ENCODE measurements at places on chromosomes 4 and X.

- DNase-seq, result no peak
These were observed 5.2 kb downstream of the PNMA5 start for GRCh38 chrX:152988536-152989291.

GRCh38 chrX:17802756-17803155, 58.3 kb downstream of the RAI2 start:
- DNase-seq, result no peak

DNA sequence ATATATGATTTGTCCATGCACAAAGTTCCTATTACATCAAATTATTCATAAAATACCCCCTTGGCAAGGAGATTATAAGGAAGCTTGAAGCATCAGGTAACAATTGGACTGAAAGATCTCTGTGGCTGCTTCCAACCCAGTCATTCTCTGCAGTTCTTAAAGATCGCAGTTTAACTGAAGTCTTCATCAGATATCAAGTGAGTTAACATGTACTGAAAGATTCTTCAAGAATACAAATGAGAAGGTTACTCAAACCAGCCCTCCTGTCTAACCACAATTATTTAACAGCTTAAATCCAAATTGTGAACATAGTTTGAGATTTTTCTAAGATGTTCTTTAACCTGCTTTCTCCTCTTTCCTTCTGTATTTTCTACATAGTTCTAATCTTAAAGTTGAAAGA, 56.1 kb downstream of the SLC10A7 start:
- no peak for DNase-seq

DNA sequence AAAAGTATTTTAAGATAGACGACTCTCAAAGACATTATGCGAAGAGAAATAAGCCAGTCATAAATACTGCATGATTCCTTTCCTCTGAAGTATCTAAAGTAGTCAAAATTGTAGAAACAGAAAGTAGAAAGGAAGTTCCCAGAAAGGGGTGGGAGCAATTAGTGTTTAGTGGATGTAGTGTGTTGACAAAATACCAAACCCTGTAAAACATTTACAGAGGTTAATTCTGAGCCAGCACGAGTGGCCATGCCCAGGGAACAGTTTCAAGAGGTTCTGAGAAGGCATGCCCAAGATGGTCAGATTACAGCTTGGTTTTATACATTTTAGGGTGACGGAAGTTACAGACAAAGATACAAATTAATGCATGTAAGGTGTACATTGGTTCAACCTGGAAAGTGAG, 34.4 kb upstream of the SLC25A4 start:
- no peak for DNase-seq

- no peak for DNase-seq
These were observed 125.5 kb downstream of the OPHN1 start for GRCh38 chrX:68307769-68308168.

GRCh38 chrX:100643956-100644860, at the start of gene SRPX2:
SRPX2 (plus strand) TSS chrX:100644199; CDS start chrX:100646323, 2,124 bp downstream.
- DNase-seq, result no peak

GRCh38 chrX:40176351-40177116, 78.8 kb upstream of the BCOR start:
- DNase-seq, result peak; percentile 68
